ENCODE measurements at places on chromosomes 5 and 9.

DNA sequence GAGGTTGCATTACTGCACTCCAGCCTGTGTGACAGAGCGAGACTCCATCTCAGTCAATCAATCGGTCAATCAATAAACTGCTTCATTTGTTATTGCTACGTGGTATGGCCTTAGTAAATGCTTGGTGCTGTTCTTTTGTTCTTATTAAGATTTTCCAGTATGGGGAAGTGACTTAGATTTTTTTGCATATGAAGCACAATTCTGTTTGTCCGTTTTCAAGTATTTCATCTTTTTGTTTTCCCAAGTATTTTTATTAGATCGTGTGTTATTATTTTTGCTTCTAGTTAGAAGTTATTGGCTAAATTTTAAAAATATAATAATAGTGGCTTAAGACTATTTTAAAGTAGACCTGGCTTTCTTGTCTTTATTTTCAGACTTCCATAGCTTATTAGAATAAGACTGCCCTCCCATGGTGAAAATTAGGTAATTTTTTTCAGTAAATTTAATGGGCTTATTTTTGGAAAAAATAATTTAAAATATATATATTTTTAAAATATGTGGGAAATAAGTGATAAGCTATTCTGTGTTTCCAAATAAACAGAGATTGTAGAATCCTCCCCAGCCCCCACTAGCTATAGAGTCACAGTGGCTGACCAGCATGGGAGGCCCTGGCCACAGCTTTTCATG is 14.7 kb upstream of the OMD start:
- DNase-seq: no peak

- no peak for DNase-seq
Measured at GRCh38 chr5:107807431-107807830, 136.7 kb upstream of the EFNA5 start.

GRCh38 chr9:90698871-90699440 is 56.3 kb upstream of the DIRAS2 start:
- no peak for DNase-seq

GRCh38 chr9:121772600-121773285 is 121.3 kb downstream of the DAB2IP start:
- no peak for DNase-seq

Measured in T follicular helper cell (primary cell).